ENCODE measurements at places on chromosomes 1 and 21.
A peak's percentile ranks its signal among the peaks of the same experiment; 100 is the strongest.

DNA sequence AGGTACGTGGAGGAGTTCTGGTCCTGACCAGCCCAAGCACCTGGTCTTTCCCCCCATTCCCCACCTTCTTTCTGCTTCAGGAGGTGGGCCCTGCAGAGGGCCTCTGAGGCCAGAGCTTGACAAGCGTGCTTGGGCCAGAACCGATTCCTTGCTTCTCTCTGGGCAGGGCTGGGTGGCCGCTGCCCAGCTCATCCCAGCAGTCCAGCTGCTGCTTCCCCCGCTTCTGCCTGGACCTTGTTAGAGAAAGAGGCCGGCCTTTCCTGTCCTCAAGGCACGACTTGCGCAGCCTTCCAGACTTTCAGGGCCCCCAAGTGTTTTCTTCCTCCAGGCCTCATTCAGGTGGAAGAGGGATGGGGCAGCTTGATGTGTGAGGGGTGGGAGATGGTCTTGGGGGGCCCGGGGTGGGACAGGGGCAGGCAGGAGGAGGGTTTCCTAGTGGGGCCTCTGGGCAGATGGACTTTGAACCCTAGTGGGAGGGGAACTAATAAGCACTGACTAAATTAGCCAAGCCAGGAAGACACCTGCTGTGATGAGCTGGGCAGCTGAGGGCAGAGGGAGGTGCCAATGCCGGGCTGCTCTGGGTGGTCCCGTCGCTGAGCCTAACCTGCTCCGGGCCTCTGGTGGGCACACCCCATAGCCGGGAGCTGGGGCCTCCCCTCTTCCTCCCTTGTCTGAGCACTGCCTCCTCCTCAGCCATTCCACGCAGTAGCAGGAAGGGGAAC is 36.5 kb downstream of the ARHGEF10L start:
- DNase-seq: peak; percentile 62

DNA sequence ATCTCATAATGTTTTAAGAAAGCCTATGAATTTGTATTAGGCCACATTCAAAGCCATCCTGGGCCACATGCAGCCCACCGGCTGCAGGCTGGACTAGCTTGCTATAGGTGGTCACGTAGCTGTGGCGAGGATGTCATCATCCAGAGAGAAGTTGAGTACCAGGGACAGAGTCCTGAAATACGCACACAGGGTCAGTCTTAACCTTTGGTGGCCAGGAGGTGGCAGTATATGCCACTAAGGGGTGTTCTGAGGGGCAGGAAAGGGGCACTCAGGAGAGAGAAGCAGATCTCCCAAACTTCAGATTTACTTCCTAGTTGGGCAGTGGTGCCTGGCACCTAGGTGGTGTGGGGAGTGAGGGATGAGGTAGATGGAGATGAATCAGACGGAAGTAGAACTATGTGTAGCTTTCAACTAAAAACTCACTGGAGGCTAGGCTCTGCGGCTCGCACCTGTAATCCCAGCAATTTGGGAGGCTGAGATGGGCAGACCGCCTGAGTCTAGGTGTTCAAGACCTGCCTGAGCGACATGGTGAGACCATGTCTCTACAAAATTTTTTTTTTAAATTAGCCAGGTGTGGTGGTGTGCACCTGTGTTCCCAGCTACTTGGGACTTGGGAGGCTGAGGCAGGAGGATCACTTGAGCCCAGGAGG is 16.3 kb upstream of the CDK18 start:
- DNase-seq: no peak

DNA sequence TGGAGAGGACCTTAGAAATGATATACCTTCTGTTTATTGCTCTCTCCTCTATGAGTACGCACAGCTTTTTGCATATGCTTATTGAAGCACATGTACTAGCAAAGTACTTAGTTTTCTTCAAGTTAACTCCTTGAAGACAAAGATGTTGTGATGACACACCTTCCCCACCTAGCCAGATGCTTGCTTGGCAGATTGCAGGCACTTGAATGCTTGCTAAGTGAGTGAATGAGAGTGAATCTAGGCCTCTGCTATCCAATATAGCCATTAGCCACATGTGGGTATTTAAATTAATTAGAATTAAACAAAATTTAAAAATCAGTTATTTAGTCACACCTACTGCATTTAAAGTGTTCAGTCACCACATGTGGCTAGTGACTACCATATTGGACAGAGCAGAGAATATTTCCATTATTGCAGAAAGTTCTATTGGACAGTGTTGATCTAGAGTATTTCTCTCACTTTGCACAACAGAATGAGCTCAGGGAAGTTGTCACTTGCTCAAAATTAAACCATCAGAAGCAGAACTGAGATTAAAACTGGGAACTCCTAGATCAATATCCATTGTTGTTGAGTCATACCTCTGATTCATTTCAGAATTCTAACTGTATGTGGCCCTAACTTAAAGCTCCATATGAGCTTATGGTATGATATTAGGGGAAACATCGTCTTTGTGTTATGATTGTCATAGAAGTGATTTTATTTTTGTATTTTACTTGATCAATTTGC is 8.6 kb upstream of the EEIG2 start:
- DNase-seq: no peak

DNA sequence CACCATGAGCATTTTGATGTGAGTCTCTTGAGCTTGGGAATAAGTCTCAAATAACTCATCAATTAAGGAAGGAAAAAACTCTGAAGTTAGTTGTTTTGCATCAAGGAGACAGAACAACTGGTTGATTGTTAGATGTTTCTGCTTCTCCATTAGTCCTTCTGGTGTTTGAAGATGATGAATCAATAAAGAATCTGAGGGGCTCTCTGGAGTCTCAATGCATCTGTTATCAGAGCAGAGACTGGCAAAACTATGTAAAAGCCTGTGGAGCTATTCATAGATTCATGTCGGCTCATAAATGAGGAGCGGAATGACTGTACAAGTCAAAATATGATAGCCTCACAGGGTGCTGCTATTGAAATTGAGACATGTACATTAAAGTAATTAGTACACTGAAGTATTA is 73.3 kb upstream of the ZC3H11B start:
- DNase-seq: no peak

DNA sequence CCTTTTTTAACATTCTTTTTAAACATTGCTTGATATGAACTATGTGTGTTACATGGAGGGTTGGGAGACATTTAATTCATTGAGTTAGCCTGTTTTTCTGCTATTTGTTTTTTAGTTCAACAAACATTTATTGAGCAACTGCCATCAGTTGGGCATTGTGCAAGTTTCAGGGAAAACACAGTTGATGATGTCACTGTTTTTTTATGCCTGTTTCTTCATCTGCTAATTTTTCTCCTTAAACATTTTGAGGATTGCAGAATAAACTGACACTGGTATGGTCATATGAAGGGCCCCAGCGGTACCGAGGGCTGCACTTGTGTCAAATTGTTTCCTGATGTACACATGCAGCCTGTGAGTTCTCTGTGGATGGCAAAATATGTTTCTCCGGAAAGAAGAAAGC is 253.0 kb downstream of the FGGY start:
- no peak for DNase-seq

Measured in right kidney (tissue), 9 donors.